Activated CD4-positive, alpha-beta T cell treated with anti-CD3 and anti-CD28 coated beads, Interleukin-2, amount 50 U/mL, for 16 hours (primary cell): ENCODE measurements at places on chromosomes 2 and 18.

- DNase-seq = no peak
These were observed 339.6 kb downstream of the CYRIA start for GRCh38 chr2:16325976-16326510.

DNA sequence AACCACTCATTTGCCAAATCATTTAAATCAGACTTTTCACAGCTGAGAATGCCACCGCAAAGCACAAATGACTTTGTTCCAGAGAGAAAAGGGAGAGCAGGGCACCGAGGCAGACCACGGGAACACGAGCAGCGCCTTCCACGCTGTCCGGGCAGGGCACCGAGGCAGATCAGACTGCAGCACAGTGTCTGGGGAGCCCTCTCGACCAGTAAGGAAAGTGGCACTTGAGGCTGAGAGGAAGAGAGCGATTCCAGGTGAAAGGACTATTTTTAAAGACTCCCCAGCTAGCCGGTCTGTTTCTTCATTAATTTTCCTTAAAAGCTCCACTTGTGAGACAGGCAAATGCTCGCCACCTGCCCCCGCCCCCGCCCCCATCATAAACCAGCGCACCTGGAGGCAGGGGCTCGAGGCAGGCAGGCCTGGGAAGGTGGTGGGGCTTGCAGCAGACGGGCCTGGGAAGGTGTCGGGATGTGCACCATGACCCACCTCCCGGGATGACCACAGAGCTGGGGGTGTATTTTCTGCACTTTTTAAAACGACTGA, 80.9 kb upstream of the CTDP1 start:
- no peak for DNase-seq

DNA sequence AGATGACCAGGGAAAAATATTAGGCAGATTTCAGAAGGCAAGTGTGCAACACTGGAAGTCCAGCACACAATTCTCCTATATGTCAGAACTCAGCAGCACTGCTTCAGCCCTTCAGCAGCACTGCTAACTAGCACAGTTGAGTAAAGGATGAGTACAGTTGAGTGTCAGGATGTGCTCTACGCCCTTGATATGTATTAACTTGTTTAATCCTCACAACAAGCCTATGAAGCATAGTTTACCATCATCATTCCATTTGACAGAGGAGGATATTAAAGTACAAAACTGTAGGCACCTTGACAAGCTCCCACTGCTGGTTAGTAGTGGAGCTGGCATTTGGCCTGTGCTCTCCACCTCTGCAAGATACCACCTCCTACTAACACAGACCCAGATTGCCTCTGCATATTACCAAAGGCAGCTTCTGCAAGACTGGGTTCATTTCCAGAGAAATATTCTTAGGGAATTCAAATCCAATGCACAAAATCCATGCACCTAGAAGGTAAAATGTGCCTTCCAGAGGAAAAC, 230.8 kb downstream of the ANAPC1 start:
- DNase-seq = no peak

GRCh38 chr2:204239411-204240165, 303.0 kb downstream of the ICOS start:
- no peak for DNase-seq

- no peak for DNase-seq
These were observed 9.0 kb downstream of the MALL start for GRCh38 chr2:110106642-110107041.

- DNase-seq = no peak
These were observed 134.4 kb downstream of the MAIP1 start for GRCh38 chr2:200089756-200090109.

- no peak for DNase-seq
These were observed 108.2 kb upstream of the RAB12 start for GRCh38 chr18:8501044-8501443.

- peak; percentile 6 for DNase-seq
These were observed 117.5 kb upstream of the SNTG2 start for GRCh38 chr2:833180-833579.

DNA sequence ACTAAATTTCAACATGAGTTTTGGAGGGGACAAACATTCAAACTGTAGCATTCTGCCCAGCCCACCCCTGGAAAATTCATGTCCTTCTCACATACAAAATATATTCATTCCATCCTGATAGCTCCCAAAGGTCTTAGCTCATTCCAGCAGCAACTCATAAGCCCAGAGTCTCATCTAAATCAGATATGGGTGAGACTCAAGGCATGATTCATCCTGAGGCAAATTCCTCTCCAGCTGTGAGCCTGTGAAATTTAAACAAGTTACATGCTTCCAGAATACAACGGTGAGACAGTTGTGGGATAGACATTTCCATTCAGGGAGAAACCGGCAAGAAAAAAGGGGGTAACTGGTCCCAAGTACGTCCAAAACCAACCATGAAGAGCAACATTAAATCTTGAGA, 43.5 kb upstream of the FAHD2A start:
- DNase-seq = no peak
